ENCODE measurements at places on chromosomes 1 and 21.

DNA sequence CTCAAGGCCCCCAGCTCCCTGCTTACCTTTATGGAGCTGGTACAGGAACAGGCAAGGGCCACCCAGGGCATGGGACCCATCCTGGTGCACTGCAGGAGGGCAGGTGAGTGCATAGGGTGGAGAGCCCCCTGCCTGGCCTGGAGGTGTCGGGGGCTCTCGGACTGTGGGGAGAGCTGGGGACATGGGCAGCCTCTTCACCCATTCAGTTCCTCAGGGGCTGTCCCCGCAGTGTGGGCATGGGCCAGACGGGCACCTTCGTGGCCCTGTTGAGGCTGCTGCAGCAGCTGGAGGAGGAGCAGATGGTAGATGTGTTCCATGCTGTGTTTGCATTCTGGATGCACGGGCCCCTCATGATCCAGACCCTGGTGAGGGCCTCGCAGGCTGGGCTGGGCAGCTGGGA lies 7.3 kb upstream of the LGR6 start:
- no peak for DNase-seq

- no peak for DNase-seq
Observed at GRCh38 chr1:246078126-246078887, 428.8 kb downstream of the SMYD3 start.

GRCh38 chr1:86696522-86696921 lies 7.9 kb upstream of the SH3GLB1 start:
- no peak for DNase-seq

- no peak for DNase-seq
Observed at GRCh38 chr1:192407206-192407605, 90.4 kb downstream of the RGS21 start.

DNA sequence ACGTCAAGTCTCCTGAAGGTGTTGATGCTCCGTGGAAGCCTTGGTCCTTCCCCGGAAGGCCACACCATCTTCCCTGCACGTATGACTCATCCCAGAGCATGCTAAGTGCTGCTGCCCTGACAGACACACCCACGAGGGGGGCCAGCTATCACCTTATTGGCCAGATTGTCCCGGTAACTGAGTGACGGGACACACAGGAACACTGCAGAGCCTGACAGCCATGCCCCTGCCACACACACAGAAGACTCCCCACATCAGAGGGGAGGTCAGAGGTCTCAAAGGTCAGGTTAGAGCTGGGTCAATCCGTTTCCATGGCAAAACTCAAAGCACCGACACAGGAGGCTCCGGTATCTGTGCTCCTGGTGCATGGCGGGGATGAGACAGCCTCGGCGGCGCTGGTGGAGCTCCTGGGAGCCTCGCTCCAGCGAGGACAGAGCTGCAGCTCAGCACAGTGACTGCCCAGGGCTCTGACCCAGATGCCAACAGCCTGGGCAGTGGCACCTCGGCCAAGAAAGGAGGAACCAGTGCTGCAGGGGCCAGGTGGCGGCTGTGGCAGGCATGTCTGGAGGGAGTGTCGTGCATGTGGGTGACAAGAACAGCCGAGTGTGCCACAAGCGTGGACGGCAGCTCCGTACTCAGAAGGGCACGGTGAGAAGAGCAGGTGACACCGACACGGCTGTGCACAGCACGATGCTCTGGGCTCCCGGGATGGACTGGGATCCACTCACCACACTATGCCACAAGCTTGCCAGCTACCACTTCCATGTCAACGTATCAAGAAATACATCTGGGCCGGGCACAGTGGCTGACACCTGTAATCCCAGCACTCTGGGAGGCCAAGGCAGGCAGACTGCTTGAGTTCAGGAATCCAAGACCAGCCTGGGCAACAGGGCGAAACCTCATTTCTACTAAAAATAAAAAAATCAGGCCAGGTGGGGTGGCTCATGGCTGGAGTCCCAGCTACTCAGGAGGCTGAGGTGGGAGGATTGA lies 14.8 kb upstream of the TMEM240 start:
- DNase-seq, result no peak

GRCh38 chr1:38724160-38725131 lies 135.1 kb downstream of the RRAGC start:
- DNase-seq, result no peak

GRCh38 chr1:175512637-175513412 lies 230.6 kb downstream of the TNR start:
- DNase-seq, result no peak

GRCh38 chr1:109616391-109616790 lies 3.0 kb downstream of the GNAT2 start:
- DNase-seq, result no peak

DNA sequence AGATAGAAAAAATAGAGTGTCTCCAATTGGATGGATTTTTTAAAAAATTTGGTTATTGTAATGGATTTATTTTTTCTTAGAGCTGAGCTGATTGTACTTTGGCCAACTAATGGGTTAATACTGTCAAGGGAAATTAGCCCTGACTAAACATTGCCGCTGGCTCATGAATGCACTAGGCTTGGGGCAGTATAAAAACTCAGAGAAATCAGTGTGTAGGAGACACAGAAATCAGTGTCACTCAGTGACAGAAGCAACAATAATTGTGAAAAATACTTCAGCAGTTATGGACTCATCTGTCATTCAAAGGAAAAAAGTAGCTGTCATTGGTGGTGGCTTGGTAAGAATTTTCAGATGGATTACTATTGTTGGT lies at the start of gene KMO:
Gene KMO, plus strand, starts transcription at position 217 of the 370 bp plus-strand sequence. Its CDS starts 67 bp downstream, at position 284.
- DNase-seq, result no peak

- DNase-seq, result no peak
Observed at GRCh38 chr1:24770881-24771280, 25.6 kb downstream of the CLIC4 start.

DNA sequence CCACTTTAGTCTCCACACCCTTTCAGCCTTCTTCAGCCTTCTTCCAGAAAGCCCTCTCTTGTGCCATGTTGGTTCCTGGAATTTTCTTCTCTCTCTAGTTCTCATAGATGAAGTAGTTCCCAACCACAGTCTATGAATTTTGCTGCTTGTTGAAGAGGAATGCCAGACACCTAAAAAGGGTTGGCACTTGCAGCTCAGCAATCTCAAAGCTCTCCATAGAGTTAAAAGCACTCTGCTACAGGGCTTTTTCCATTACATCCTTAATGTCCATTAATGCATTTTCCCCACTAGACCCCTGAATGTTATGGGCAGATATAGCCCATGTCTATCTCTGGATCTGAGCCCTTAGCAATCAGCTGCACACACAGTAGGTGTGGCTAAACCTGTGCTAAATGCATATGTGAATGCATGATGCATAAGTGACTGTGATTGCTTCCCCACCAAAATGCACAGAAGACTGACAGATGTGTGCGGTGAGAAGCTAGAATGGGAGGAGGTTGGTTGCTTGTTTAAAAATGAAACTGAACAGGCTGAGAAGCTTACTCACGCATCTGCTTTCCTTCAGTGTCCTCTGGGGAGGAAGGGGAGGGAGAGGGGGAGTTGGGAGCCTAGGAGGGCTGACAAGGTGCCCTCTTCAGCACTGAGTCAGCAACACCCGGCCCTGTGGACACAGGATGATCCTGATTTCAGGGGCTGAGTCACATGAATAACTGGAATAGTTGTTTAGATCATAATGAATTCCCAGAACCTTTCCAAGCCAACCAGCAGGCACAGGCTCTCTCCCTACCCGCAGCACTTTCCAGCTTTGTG lies 146.1 kb upstream of the FGGY start:
- DNase-seq, result no peak

DNA sequence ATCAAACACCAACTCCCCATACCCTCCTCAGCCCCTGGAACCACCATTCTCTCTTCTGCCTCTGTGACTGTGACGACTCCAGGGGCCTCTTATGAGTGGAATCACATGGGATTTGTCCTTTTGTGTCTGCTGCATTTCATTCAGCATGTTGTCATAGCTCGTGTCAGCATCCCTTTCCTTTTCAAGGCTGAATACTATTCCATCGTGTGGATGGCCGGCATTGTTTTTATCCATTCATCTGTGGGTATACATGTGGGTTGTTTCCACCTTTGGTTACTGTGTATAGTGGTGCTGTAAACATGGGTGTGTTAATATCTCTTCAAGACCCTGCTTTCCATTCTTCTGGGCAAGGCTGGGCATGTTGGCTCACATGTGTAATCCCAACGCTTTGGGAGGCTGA lies 17.1 kb upstream of the OBSCN start:
- DNase-seq, result no peak

DNA sequence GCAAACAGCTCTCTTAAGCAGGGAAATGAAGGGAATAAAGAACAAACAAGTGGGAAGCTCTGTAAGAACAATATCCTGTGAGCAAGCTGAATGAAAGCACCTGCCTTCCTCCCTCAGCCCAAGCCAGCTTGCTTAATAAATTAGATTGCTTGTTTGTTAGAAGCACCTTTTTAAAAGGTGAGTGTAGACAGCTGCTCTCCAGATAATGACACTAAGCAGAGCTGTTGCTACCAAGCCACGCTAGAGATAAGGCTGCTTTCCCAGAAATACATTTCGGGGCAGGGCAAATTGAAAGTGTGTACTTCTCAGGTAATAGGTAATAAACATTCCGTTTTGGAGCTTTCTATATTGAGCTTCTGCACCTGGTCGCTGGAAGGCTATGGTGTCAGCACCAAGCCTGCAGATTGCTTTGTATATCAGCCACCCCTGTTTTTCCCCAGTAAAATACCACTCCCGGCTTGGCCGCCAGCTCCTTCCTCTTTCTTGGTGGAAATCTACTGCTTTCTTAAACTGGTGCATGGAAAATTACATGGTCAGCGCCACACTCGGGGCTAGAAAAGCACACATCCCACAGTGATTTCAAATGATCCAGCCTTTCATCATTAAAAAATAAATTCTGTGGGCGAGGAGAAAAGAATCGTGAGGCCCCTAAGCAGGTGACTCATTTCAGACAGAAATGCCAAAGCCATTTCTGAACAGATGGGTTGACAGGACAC lies 151.3 kb downstream of the ETS2 start:
- no peak for DNase-seq

DNA sequence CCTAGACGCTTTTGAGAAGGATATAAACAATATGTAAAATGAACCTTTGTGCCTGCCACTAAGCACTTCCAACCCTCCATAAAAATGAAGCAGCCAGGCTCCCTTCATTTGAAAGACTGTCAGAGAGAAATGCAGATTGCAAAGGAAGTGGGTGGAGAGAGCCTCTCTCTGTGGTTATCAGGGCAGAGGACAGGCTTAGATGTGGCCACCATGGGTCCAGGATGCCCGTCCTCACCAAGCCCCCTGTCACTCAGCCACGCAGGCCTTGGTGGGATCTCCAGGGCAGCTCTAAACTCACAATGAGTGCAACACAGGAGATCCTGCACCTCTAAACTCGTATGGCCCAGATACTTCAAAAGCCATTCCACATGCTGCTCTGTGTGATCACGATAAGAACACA lies 37.9 kb downstream of the TMPRSS2 start:
- no peak for DNase-seq

DNA sequence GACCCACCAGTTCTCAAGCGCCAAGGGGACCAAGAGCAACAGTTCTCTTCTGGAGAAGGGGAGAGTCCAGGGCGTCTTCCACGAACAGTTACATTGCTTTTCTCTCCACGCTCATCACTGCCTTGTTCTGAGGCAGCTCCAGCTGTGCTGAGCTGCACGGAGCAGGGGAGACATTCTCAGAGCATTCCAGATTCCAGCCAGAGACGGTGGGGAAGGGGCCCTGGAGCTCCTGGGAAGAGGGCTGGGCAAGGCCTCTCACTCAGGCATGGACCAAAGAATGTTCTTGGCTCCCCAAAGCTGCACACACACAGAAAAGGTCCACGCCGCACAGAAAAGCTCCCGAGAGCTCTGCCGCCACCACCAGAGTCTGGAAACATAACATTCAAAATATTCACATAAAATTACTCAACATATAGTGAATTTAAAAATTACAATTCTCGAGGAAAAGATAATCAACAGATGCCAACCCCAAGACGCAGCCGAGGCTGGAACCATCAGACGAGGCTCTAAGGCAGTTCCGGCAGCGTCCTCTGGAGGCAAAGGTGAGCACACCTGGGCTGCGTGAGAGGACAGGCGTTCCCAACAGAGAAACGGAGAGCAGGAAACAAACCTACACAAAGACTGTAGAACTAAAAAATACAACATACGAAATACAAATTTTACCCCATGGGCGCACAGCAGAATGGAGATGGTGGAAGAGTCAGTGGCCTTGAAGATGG lies 40.5 kb downstream of the UBE2G2 start:
- DNase-seq, result no peak

- DNase-seq, result peak; percentile 54
Observed at GRCh38 chr1:244319283-244320132, 132.2 kb downstream of the ADSS2 start.

GRCh38 chr1:176785791-176786190 lies 322.8 kb downstream of the PAPPA2 start:
- DNase-seq, result no peak

DNA sequence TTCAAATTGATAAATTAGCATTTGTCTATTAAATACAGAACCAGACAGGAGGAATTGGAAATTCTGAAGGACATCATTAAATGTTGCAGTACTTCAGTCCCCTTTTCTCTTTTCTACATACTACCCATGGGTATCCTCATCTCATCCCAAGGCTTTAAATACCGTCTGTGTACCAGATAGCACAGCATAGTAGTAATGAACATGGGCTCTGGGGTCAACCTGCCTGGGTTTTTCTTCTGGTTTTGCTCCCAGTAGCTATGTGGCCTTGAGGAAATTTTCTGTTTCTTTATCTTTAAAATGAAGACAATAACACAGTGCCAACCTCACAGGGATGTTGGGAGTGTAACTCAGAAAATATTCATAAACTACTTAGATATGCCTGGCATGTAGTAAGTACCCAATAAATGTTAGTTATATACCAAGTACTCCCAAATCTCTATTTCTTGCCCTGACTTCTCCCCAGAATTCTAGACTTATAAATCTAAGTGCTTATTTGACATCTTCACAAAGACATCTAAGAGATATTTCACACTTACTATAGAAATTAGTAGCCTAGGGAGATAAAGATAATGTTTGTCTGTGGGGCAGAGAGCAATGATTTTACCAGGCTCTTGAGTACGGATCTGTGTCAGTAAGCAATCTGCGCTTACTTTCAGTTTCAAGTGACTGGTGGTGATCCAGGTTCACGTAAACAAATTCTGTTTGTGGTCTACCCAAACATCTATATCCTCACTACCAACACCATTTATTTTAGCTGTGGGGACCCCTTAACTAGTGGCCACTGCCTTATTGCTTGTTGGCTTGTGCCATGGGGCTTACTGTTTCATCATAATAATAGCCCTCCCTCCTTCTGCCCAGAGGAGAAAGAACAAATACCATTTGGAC lies 37.3 kb downstream of the VANGL2 start:
- DNase-seq, result peak; percentile 20

DNA sequence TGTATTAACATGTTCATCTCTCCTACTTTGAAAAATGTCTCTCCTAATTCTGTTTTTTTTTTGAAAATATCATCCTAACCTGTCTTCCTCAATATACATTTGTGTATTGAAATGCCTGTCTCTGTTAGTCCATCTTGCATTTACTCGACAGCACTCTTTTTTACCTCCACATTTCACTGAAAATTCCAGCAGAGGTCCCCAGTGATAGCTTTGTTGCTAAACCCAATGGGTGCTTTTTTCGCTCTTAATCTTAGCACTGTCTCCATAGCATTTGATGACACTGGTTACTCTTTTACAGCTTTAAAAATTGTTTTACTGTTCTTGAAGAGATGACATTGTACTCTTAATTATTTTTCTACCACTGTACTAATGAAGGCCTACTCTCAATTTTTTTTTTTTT lies 10.8 kb downstream of the OSBPL9 start:
- DNase-seq, result no peak

GRCh38 chr1:15656464-15656863 lies 27.7 kb upstream of the PLEKHM2 start:
- no peak for DNase-seq

- DNase-seq, result no peak
Observed at GRCh38 chr21:32535612-32536011, 49.7 kb downstream of the TCP10L start.
